Brain pericyte (primary cell): ENCODE measurements at places on chromosomes 12 and 14.

- no peak for DNase-seq
These were observed 69.2 kb downstream of the NTN4 start for GRCh38 chr12:95721320-95721719.

DNA sequence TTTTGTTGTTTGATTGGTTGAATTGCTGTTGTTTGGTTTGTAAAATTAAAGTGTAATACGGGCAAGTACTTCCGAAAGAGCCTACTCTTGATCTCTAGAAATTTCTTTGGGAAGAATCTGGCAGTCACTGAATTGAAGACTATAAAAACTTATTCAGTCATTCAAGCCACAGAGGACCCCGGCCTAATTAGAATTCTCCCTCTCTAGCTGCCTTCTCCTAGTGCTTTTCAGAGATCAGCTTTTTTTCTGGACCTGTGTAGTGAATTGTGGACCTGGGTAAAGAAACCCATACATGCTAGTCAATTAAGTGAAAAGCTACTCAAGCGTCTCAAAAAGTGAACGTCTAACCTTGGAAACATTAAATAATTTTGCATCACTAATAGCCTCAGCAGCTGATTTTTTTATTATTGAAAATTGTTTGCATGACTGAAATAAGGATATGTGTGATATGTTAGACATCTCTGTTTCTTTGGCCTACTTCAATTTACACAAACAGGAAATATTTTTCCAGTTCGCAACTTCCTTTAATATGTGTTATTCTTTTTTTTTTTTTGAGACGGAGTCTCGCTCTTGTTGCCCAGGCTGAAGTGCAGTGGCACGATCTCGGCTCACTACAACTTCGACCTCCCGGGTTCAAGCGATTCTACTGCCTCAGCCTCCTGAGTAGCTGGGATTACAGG lies 27.2 kb downstream of the EFCAB11 start:
- DNase-seq, result no peak

GRCh38 chr12:103928682-103929045 lies 1.5 kb upstream of the HSP90B1 start:
- DNase-seq, result no peak

GRCh38 chr14:68771631-68772030 lies 21.2 kb downstream of the ZFP36L1 start:
- no peak for DNase-seq

- DNase-seq, result no peak
These were observed 31.4 kb upstream of the C14orf180 start for GRCh38 chr14:104547998-104548700.
